Astrocyte of the hippocampus (primary cell): ENCODE measurements at places on chromosomes 2 and 18.

- no peak for DNase-seq
Measured at GRCh38 chr18:45805551-45805950, 19.9 kb upstream of the SIGLEC15 start.

DNA sequence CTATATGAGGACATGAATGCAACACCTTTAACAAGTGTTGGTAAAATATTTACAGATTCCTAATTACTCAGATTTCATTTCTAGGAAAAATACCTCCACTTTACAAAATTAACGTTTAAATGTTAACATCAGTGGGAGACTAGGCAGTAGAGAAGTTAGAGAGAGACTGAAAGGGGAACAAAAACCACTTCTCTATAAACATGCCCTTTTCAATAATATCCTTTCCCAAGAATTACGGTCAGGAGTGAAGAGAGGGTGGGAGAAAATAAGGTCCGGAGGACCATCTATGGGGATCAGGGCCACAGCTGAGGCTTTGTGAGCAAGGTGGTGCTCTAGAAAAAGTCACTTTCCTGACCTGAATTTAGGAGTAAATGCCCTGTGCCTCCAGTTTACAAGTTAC lies 65.3 kb upstream of the WIPF1 start:
- DNase-seq, result no peak

GRCh38 chr2:95077861-95078603 lies 43.6 kb downstream of the MRPS5 start:
- no peak for DNase-seq

GRCh38 chr2:176024083-176024482 lies 22.0 kb upstream of the LNPK start:
- DNase-seq, result no peak

DNA sequence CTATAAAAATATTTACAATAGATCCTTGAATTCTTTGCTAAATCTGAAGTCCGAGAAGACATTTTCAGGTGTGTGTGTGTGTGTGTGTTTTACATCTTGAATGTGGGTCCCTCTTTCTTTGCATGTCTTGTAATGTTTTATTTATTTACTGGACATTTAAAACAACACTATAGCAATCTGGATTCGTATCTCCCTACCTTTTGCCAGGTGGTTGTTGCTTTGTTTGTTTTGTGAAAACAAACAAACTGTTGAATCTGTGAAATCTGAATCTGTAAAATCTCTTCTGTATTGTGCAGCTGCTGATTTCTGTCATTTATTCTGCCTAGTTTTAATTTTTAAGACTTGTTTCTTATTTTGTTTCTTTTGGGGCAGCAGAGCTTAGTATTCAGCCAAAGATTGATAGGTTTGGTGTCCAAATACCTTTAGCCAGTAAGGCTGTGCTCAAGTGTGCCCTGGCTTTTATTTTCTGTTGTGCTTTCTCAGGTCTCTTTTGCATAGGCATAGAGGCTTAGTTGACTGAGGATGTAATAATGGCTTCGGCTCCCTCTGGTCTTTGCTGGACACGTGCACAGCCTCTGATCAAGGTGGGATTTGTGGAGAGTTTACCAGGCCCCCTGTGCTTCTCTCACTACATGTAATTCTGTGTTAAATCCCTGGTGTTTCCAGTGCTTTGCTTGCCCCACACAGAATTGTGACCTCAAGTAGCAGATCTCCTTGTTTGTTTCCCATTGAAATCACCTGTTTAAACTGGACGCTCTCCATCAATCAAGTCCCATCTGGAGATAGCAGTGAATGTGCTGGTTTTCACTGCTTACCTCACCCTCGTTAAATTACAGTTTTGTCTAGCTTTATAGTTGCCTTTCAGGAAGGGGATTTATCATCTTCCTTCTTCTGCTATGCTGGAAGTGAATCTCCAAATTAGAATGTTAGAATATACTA lies 71.1 kb downstream of the BIRC6 start:
- DNase-seq, result peak; percentile 7

GRCh38 chr2:214519258-214519818 lies 108.5 kb downstream of the VWC2L start:
- DNase-seq, result peak; percentile 33

DNA sequence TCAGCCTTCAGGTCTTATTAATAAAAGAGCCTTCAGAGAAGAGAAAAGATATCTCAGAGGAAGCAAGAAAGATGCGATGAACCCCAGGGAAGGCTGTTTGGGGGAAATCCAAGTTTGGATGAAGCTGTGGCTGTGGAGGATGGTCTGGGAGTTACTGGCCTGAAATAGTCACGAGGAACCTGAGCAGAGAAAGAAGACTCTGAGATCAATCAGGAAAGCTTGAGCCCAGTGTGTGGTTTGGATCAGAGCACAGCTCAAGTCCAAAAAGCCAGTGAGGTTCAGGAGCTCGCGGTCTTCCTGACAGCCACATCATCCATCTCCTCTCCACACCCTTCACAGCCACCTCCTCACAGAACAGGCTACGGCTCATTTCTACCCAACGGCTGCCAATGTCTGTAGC lies 87.4 kb upstream of the SERPINE2 start:
- DNase-seq, result no peak

DNA sequence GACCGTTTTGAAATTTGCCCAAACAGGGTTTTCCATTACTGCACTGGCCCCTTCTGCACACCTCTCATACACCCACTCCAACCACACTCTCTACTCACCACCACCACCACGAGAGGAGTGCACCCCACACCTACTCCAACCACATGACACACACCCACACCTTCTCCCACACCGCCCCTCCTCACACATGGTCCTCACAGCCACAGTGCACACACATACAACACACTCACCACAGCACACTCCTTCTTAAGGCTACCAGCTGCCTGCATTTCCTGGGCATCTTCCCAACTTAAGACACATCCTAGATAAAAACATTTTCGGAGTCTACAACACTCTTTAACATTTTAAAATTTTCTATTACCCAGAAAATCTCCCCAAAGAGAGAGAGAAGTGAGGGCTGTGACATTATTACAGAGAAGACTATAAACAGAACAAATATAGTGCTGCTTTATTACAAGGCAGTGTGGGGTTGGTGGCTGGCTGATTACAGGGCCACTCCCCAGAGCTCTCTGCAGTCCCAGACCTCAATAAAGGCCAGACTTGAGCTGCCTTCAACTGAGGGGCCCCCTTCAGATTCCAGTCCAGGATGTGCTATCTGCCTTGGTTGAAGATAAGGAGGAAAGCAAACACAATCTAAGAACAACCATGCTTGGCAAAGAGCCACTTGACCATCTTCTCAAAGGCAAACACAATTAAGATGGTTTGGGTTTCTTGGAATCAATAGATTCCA lies 36.1 kb downstream of the NHEJ1 start:
- DNase-seq, result peak; percentile 47

GRCh38 chr2:215705771-215706361 lies 270.0 kb upstream of the FN1 start:
- peak; percentile 48 for DNase-seq

DNA sequence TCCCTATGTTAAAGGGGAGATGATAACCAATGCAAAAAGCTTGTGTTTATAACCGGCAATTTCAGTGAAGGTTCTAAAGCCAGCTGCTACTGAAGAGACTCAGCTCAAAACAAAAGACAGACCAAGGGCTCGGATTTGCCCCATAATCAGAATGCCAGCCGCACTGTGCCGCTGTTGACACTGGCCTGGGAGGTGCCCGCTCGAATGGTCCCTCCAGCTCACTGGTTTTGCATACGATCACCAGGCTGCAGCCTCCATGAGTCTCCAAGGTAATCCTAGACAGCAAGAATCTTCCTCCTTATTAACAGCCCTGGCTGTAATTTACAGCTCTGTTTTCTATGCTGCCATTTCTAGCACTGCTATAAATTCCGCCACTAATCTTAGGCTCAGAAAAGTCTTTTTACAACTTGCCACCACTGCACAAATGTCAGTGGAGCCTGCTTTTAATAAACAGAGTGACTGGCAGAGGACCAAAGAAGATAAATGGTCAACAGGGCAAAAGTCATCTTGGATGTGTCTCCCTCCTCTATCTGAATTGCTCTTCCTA lies 155.7 kb upstream of the SH3BP4 start:
- DNase-seq, result no peak

DNA sequence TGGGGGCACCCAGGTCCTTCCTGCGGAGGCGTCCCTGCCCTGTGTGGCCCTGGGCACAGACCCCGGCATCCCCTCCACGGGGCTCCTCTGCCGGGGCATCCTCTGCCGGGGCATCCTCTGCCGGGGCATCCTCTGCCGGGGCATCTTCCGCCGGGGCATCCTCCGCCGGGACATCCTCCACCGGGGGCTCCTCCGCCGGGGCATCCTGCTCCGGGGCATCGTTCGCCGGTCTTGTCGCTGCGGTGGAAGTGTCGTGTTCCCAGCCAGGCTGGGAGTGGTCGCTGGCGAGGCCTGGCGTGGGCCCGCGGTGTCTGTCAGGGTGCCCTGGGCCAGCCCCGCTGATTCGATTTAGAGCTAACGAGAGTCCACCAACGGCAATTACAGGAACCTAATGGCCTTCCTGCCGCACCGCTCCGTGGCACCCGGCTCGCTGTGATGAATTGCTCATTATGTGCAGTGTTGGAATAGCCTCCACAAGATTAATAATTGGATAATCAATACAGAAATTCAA lies 115.1 kb downstream of the NFATC1 start:
- no peak for DNase-seq

GRCh38 chr2:176136374-176137251 lies 7.1 kb downstream of the HOXD8 start:
- no peak for DNase-seq

GRCh38 chr2:176508984-176509740 lies 239.9 kb downstream of the MTX2 start:
- peak; percentile 22 for DNase-seq

GRCh38 chr2:187552381-187552780 lies 1.9 kb downstream of the TFPI start:
- DNase-seq, result no peak

GRCh38 chr18:31658670-31659575 lies 25.5 kb downstream of the B4GALT6 start:
- peak; percentile 19 for DNase-seq

DNA sequence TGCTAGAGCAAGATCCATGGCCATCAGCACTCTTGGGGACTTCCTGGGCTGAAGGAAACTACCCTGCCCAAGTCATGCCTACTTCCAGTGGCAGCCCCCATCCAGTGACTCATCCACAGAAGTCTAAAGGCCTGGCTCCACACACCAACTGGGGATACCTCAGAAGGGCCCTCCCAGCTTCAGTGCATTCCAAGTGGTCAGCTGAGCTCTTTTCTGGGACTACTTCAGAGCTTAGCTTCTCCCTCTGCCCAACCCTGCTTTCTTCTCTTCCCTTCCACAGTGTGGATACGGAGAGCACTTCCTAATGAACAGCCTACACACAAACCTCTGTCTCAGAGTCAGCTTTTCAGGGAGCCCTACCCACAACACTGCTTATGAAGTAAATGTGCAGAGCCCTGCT lies 66.5 kb downstream of the CLHC1 start:
- DNase-seq, result peak; percentile 77

- peak; percentile 19 for DNase-seq
Measured at GRCh38 chr2:134522496-134523455, 196.0 kb downstream of the TMEM163 start.

GRCh38 chr18:76450452-76451395 lies 44.3 kb downstream of the ZNF516 start:
- peak; percentile 80 for DNase-seq

GRCh38 chr2:205129531-205129930 lies 552.8 kb upstream of the NRP2 start:
- no peak for DNase-seq

GRCh38 chr18:35136885-35137284 lies 95.7 kb downstream of the MAPRE2 start:
- no peak for DNase-seq

DNA sequence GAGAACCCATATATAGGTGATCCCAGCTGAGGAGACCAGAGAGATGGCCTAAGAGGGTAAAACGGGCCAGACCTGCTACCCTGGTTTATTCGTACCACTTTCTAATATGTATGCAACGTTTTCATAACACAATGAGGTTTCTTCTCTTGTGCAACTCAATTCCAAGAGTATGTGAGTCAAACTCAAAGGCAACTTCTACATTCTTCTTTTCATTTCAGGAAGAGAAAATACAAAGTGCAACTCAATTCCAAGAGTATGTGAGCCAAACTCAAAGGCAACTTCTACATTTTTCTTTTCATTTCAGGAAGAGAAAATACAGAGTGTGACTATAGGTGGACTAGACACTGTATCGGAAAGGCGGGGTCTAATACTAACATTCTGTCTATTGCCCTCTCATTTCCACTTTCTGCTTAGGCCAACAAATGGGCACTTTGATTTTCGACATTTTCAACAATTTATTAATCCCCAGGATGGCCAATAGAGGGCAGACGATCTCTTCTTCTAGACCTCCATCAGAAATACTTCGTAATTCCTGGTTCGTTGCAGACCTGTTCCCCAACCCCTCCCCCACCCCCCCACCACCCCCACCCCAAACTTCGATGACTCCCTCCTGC lies 3.7 kb upstream of the CRIM1 start:
- peak; percentile 73 for DNase-seq

GRCh38 chr18:28854964-28855363 lies 678.0 kb upstream of the CDH2 start:
- peak; percentile 29 for DNase-seq

- no peak for DNase-seq
Measured at GRCh38 chr2:231336236-231336635, 59.3 kb upstream of the B3GNT7 start.

GRCh38 chr2:84169871-84170270 lies 289.2 kb downstream of the SUCLG1 start:
- no peak for DNase-seq

DNA sequence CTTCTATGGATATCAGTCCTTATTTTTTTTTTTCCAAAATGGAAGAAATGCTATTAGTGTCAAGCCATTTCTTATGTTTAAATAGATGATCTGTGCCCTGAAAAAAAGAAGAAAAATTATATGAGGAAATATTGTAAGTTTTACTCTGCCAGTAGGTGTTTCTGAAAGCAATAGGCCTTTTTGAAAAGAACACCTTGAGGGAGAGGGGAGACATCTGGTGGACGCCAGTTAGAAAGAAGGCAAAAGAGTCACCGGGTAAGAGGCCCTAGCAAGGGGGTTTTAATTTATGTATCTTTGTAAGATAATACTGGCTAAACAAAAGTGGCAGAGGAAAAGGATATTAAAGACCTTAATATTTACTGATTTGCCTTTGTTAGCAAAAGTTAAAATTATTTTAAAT lies 56.1 kb downstream of the DYNAP start:
- DNase-seq, result peak; percentile 66

- DNase-seq, result no peak
Measured at GRCh38 chr2:26533661-26534060, 55.7 kb upstream of the OTOF start.

DNA sequence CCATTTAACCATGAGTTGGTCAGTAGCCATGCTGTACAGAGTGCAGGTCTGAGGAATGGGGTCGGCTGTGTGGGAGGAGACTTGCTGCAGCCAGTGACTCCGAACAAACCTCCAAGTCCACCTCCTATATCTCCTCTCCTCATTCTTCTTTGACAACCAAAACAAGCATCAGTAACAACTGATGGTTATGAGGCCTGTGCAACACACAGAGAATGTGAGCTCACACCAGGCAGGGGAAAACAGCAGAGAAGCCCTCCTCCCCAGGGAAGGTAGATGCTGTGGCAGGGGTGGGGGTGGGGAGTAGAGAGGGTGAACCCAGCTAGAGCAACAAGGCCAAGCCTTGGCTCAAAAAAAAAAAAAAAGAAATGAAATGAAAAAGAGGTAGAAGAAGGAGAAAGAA lies 12.3 kb upstream of the CNGA3 start:
- DNase-seq, result peak; percentile 56

- no peak for DNase-seq
Measured at GRCh38 chr2:31430439-31431165, 16.1 kb upstream of the XDH start.
